ENCODE measurements at places on chromosomes 4 and X.
A peak's percentile ranks its signal among the peaks of the same experiment; 100 is the strongest.

DNA sequence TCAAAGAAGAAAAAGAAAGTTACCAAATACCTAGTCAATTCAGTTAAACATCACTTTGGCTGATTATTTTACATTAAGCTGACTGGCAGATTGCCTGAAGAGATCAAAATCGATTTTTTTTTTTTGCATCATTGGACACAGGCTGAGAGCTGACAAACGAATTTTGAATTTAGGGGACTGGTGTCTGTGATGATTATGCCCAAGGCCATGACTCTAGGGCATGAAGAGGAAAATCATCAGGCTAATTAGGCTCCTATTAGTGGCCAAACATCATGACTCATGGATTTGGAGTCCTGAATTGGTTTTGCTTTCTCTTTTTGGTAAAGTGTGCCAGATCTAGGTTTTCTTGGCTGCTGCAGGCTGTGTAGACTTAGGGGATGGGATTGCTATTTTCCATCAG, 829.3 kb upstream of the LCORL start:
- no peak for DNase-seq

DNA sequence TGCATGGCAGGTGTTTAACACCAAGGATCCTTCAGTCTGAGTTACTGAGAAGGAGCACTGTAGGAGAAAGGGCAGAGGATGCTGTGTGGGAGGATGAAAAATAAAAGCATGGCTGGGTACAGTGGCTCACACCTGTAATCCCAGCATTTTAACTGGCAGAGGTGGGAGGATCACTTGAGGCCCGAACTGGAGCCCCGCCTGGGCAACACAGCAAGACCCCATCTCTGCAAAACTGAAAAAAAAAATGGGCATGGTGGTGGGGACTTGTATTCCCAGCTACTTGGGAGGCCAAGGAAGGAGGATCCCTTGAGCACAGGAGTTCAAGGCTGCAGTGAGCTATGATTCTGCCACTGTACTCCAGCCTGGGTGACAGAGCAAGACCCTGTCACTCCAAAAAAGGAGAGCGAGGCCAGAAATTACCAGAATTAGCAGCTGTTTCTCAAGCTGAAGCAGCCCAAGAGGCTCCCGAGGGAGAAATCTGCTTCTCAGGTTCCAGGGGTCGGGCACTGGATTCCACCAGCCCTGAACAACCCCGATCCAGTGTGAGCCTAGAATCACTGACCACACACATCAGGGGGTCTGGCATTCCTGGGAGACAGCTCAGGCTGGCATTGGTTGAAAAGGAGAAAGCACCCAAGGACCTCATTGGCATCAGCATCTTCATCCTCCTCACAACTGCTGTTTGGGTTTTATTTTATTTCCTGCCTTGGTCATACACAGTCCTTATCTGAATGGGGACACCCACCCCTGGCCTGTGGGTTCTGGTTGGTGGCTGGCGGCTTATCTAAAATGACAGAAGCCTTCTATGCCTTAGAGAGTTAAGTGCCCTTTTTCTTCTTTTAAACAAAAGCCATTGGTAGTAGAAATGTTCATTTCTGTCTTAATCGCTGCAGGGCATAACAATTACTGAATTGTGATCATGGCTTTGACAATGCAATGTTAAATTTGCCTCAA, 66.3 kb upstream of the TRIM2 start:
- DNase-seq: no peak

DNA sequence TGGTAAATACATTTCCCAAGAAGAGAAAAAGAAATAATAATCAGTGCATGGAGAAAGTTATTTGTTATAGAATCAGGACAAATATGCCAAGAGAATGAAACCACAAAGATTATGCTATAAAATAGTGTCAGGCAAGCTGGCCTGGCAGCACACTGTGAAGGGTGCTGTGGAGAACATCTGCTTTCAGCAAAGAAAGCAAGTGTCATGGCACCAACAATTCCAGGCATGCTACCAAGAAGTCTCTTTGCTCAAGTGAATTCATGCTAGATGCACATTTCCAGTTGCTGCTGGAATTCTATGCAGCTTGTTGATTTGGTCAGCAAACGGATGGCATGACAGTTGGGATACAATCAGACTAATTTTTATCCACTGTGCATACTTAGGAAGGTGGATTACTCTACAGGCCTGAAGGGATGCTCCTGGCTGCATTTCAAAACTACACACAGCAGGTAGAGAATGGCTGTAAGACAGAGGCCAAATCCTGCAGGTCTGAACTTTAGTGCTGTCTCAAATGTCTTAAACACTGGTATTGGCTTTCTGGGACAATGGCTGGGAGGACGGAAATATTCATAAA, 154.6 kb upstream of the FAT1 start:
- DNase-seq: no peak

DNA sequence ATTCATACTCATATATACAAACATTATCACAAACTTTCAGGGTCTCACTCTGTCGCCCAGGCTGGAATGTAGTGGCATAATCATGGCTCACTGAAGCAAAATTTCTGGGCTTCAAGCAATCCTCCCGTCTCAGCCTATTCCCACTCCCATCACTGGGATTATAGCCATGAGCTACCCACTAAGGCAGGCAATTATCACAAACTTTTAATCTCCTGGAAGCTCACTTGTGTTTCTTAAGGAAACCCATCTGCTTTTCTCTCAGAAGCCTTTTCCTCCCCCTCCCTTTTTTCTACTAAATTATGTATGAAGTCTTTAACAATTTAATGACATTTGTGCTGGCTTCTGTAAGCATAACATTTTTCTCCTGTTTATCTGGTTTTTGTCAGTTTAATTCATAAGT, 170.5 kb downstream of the AREG start:
- no peak for DNase-seq

DNA sequence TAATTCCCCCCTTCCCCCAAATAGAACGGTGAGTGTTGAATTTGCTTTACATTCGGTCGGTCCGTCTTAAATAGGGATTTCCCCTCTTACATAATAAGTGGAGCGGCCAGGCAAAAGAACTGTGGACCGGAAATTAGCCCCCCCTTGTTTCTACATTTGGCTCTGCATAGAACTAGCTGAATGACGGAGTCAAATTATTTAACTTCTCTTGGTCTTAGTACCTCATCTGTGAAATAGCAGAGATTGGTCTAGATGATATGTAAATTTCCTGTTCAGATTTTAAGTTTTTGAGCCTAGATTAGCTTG, 1.3 kb downstream of the SPATA18 start:
- DNase-seq: no peak

DNA sequence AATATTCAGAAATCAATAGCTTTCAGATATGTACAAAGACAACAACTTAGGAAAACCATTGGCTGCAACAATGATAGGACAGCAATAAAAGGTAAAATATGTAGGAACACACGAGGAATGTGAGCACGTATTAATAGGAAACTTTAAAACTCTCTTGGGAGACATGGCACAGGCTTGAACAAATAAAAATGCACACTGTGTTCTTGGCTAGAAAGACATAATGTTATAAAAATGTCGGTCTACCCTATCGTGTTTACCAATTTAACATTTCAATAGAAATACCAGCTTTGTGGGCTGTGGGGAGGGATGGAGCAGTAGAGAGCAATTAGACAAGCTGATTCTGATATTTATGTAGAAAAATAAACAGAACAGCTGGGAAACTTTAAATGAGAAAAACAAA, 69.0 kb upstream of the FAM9B start:
- DNase-seq: no peak

- DNase-seq: no peak
Measured at GRCh38 chr4:180695851-180696250, 1547.4 kb upstream of the TENM3 start.

DNA sequence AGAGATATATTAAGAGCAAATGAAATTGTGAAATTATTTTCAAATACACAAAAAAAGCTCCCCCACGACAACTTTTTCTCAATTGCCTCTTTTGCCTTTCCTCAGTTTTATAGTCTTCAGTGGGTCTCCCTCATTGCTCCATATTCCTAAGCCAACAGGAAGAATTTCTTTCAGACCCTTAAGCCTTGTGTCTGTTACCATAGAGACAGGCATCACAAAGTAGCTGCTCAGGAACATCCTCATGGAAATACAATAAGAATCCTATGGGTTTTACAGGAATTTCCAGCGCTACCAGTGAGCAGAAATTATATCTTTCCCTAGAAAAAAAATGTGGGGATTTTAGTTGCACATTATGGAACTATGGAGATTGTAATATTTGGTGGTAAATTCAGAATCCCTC, 121.9 kb upstream of the DMD start:
- DNase-seq: no peak

- no peak for DNase-seq
Measured at GRCh38 chr4:173181848-173182247, 13.2 kb downstream of the GALNT7 start.

- DNase-seq: no peak
Measured at GRCh38 chr4:89213382-89213701, 94.3 kb downstream of the GPRIN3 start.

DNA sequence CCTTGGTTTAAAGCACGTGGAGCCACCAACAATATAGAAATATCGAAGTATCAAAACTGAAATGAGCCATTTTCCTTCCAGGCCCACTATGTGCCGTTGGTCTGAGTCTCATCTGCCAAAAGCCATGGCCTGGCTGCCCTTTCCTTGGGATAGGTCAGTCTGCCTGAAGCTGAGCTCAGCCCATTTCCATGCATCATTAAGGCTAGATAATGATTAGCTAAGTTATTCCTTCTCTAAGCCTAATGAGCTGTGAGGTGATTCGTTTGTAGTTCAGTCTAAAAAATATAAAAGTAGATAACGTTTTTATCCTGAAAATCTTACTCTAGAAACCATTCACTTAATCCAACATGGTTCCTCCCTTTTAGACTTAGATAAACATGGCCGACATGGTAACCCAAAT, 936.2 kb upstream of the LCORL start:
- no peak for DNase-seq

- DNase-seq: peak; percentile 20
Measured at GRCh38 chr4:635851-636627, 10.7 kb downstream of the PDE6B start.

DNA sequence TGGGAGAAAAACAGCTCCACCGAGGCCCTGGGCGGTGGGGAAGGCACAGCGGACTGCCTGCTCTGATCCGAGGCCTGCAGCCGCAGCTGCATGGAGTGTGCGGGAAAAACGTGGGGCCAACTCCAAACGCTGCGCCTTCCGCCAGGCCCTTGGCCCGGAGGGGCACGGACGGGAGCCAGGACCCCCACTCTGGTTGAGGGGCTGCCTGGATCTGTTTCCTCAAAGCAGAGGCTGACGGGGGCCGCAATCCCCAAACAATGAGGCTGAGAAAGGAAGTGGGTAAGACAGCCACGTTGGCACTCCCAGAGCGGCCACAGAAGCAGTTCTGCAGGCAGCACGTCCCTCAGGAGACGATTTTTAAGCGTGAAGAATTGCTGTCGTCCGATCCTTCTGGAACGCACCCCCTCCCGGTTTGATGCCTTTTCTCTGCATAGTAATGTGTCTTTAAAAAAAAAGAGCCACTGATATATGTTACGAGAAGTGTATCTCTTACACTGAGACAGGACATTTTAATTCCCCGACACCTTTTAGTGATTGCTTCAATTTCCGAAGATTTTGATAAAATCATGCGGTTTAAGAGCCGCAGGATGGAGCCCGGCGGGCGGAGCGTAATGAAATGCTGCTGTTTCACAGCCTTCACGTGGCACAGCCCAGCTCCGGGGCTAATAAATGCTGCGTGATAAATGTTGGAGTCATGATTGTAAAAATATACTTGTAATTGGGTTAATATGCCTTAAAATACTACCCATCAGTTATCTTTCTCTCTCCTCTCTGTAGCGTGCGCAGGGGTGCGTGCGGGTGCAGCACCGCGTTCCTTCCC, 85.7 kb downstream of the FAM53A start:
- DNase-seq: no peak

- DNase-seq: no peak
Measured at GRCh38 chr4:124432500-124432899, 280.0 kb downstream of the ANKRD50 start.

DNA sequence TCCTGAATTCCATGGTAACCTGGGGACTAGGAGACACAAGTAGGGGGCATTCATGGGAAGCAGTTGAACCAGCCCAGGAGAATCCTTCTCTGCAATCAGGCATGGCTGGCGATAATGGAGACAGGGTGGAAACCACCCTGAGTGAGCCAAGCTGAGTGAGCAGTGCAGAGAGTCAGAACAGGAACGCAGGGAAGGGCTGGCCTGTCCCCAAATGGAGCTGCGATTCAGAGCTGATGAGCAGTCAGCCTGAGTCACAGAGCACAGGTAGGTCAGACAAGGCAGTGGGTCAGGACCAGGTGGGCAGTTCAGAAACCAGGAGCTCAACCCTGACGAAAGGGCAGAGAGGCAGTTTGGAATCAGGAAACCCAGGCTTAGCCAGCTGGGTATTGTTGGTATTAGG, 129.0 kb downstream of the BTC start:
- DNase-seq: no peak

- peak; percentile 94 for DNase-seq
Measured at GRCh38 chrX:49199906-49200771, at the start of gene SYP. TSS of gene SYP (minus strand) at chrX:49200193. CDS start at chrX:49200186, 7 bp downstream.

GRCh38 chr4:152434011-152434410, 101.9 kb downstream of the FBXW7 start:
- DNase-seq: no peak

GRCh38 chr4:12118651-12119213, 690.0 kb upstream of the HS3ST1 start:
- DNase-seq: no peak

DNA sequence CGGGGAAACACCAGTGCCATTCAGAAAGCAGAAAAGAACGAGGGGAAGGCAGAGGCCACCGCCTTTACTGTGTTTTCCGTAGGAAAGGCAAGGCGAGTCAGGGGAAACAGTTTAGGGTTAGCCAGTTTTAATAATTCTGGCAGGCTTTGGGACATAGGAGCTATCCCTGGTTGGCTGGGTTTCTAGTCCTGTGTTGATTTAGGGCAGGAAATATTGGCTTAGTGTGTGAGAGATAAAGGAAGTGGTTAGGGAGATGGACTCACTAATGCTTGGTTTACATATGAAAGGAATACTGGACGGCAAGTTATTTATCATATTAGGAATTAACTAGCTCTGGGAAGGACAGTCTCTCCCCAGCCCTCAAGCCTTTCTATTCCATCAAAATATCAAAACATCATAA, 53.1 kb downstream of the SYNPO2 start:
- no peak for DNase-seq

DNA sequence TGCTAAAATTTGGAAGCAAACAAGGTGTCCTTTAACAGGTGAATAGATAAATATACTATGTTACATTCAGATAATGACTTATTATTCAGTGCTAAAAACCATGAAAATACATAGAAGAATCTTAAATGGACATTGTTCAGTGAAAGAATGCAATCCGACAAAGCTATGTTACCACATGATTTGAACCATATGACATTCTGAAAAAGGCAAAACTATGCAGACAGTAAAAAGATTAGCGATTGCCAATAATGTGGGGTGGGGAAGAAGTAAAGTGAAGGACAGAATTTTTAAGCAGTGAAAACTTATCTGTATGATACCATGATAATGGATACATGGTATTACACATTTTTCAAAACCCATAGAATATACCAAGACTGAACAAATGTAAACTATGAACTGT, 926.9 kb downstream of the FAT4 start:
- no peak for DNase-seq

GRCh38 chr4:530017-530781, 31.2 kb downstream of the PIGG start:
- no peak for DNase-seq

- no peak for DNase-seq
Measured at GRCh38 chr4:147730333-147730732, 1.6 kb upstream of the ARHGAP10 start.

GRCh38 chr4:159065513-159066240, 37.2 kb upstream of the RAPGEF2 start:
- DNase-seq: no peak

- DNase-seq: no peak
Measured at GRCh38 chr4:23737571-23737970, 152.3 kb downstream of the PPARGC1A start.

- no peak for DNase-seq
Measured at GRCh38 chr4:102862747-102863146, 6.0 kb upstream of the CISD2 start.

Data from H9 (cell line).